T1000 (cell line): ENCODE measurements at places on chromosomes 2 and 18.

DNA sequence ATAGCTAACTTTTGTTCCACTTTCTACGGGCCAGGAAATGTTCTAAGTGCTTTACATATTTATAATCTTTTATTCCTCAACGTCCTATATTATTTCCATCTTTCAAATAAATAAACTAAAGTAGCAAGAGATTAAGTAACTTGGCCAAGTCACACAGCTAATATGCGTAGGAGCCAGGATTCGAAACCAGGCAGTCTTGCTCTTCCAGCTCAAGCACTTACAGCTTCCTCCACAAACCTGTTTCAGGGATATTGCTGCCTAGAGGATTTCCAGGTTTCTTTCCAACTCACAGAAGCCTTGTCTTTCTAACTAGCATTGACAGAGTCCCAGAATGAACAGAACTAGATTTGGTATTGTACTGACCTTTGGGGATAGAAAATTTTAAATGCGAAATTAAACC, 102.5 kb downstream of the FIGN start:
- no peak for DNase-seq

DNA sequence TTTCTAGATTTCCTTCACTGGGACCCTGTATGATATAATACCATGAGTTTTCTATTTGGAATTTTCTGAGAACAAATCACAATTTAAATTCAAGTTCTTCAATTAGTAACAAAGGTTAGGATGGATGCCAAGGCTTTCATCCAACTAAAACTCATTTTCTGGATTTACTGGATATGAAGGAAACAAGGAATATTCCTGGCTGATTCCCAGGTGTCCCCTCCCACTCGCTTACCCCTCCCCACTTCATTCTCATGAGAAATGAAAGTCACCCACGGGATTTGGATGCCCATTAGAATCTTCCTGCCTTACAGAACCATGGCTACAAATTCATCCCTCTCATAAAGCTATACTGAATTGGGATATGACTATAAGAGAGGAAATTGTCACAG, 40.0 kb downstream of the RNU4ATAC start:
- no peak for DNase-seq

- no peak for DNase-seq
Measured at GRCh38 chr2:18379870-18380269, 180.6 kb downstream of the RDH14 start.

- no peak for DNase-seq
Measured at GRCh38 chr2:37460896-37461229, 116.4 kb downstream of the QPCT start.

DNA sequence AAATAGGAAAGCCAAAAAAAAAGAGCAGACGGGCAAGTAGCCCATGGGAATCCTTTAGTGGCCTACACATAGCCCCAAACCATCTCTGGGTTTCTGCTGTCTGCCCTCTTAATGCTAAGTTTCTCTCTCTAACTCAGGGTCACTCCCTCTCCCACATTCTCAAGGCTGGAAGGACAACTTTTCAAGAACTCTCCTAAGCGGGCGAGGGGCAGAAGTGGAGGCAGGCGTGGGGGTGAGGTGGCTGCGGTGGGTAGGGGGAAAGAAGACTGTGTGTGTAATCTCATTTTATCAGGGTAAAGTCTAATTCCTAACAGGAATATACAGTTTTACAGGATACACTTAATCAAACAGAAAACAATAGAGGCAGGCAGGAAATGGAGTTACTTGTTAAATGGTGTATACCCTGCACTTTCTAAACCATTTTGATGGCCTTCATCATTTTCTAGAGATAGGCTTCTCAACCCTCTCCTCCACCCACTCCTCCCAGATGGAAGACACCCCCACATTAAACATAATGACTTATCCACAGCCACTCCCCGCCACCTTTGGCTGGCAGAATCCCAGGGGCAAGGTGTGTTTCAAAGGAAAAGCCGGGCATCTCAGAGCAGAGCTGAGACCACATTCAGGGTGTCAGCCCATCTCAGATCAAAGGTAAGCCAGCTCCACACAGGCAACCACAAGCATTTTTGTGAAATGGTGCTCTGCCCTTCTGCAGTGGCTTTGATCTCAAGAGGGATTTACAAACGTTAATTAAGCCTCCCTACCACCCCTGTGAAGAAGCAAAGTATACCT, 6.8 kb downstream of the SMAD7 start:
- DNase-seq, result no peak

GRCh38 chr2:216677439-216678097, 17.8 kb downstream of the IGFBP5 start:
- no peak for DNase-seq
